CD4-positive, alpha-beta T cell treated with Interleukin-15 for 4 hours (primary cell): ENCODE measurements at places on chromosomes 7 and 10.

- no peak for DNase-seq
Measured at GRCh38 chr10:4120096-4120853, 335.3 kb upstream of the KLF6 start.

DNA sequence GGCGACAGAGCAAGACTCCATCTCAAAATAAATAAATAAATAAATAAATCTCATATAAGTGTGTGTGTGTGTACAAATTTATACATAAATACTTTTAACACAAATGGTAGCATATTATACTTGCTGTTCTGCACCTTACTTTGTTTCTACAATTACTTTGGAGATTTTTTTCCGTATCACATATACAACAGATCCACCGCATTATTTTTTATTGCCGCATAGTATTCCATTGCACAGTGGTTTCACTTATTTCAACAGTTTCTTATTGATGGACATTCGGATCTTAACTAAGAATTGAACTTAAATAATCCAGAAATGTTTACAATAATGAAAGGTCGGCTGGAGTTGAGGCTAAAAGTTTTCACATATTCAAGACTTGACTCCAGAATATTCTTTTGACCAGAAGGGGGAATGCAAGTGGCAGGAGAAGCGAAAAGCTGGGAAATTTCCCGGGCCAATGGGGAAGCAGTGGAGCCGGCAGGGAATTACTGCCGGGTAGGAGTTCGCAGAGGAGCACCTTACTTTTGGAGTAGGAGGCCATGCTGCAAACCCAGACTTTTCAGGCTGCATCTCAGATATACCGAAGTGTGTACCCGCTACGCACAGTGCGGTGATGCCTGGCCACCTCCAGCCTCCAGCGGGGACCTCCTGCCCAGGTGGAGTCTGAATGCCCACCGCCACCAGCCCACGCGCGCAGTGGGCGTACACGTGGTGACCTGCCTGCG lies 415 bp upstream of the CNNM1 start:
- no peak for DNase-seq

DNA sequence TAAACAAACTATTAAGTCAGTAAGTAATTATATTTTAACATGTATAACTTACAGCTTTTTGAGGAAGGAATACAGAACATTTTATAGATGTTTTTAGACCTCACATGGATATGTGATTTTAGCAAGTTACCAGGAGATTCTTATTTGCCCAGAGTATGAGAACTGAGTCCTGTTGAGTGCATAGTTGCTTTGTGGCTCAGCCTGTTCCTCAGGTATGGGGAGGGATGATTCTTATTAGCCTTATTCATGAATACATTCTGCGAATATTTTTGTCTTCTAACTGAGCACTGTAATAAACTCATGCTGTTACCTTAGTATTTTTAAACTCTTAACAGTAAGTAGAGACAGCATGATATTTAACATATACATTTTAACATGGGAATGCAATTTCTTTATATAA lies 17.9 kb downstream of the BTAF1 start:
- no peak for DNase-seq

- DNase-seq, result no peak
Measured at GRCh38 chr10:60000747-60001146, 94.4 kb upstream of the CCDC6 start.

GRCh38 chr7:132446260-132446659 lies 130.0 kb downstream of the PLXNA4 start:
- no peak for DNase-seq

GRCh38 chr7:68309806-68310205 lies 1288.5 kb upstream of the AUTS2 start:
- no peak for DNase-seq

DNA sequence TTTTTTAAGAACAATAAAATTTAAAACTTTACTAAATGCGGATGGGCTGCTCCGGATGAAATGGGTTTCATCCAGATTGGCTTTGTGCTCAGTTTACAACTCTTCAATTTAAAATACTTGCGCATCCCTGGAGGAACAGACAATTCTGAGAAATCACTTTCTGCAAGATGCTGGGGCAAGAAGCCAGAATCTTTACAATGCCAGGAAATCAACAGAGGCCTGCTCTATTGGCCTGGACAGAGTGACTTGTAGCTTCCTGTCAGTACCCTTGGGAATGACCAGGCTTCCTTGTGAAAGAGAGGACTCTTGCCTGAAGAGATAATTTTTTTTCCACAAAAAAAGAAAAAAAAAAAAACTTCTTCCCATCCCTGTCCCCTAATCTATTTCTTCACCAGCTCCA lies 3.9 kb upstream of the FAM13C start:
- no peak for DNase-seq

DNA sequence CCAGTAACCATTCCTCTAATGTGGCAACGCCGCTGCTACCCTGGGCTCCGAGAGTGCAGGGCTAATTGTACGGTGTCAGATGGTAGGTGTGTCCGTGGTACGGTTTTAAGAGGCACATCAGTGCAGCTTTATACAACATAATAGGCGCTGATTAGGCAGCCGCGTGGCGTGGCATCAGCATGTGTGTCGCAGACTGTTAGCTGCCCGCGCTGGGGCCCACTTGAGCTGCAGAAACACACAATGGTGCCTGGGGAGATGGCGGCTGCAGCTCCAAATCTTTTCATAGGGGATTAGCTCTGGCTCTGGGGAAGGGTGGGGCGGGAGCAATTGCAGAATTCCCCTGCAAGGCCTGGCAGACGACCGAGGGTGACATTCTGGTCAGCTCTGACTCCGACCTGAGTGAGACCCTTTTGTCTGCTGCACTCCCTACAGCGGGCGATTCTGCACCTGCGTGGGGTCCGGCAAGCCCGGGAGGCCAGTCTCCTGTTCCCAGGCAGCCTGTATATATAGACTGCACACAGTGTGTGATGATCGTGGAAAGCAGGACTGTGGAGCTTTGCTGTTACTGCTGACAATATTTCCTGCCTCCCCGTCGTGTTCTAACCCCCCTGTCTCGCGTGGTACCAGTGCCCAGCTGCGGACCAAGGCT lies 722.7 kb upstream of the CELF2 start:
- no peak for DNase-seq

GRCh38 chr10:86962136-86962980 lies 4.0 kb downstream of the SNCG start:
- no peak for DNase-seq

DNA sequence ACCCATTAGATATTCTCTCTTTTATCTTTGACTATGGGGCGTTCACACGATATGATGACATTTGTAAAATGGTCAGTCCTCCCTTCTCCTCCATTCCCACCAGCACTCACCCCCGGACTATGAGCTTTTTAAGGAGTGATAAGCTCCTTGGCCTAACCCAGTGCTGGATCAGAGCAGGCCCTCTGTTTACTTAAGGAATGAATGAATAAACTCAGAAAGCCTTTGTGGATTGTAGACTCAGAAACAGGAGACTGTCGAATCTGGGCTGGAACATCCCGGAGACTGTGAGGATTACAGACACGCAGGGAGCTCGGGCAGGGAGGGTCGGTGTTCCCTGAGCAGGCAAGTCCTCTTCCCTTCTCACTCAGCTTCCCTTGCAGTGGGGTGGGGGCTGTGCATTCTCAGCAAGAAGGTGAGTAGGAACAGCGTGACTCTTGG lies 6.8 kb upstream of the ZCCHC24 start:
- DNase-seq, result no peak

DNA sequence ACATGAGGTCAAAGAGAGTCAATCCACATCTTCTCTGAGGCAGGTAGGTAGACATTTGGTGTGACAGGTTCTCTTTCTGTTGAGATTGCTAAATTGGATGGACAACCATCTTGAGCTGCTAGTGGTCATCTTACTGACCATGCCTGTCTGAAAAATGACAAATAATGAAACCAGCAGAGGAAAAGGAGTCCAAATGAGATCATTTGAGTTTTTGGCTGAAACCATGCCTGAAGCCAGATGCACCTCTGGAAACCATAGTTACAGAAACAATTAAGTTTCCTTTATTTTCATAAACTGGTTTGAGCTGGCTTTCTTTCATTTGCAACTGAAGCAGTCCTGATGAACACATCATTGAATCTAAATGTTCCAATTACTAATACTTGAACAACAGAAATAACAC lies 100.6 kb downstream of the ZNF438 start:
- no peak for DNase-seq

- no peak for DNase-seq
Measured at GRCh38 chr10:101029520-101030295, 1.2 kb downstream of the PDZD7 start.

- DNase-seq, result no peak
Measured at GRCh38 chr10:43878386-43878785, 229.7 kb upstream of the ZNF32 start.

DNA sequence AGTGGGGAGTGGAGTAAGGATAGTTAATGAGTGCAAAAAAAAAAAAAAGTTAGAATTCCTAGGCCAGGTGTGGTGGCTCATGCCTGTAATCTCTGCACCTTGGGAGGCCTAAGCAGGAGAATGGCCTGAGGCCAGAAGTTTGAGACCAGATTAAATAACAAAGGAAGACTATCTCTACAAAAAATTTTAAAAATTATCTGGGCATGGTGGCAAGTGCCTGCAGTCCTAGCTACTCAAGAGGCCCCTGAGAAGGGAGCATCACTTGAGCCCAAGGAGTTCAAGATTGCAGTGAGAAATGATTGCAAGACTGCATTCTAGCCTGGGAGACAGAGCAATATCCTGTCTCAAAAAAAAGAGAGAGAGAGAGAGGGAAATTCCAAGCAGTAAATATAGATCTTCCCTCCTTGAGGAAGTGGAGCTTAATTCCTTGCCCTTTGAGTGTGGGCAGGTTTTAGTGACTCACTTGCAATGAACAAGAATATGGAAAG lies 19.5 kb upstream of the CSTF2T start:
- DNase-seq, result no peak

DNA sequence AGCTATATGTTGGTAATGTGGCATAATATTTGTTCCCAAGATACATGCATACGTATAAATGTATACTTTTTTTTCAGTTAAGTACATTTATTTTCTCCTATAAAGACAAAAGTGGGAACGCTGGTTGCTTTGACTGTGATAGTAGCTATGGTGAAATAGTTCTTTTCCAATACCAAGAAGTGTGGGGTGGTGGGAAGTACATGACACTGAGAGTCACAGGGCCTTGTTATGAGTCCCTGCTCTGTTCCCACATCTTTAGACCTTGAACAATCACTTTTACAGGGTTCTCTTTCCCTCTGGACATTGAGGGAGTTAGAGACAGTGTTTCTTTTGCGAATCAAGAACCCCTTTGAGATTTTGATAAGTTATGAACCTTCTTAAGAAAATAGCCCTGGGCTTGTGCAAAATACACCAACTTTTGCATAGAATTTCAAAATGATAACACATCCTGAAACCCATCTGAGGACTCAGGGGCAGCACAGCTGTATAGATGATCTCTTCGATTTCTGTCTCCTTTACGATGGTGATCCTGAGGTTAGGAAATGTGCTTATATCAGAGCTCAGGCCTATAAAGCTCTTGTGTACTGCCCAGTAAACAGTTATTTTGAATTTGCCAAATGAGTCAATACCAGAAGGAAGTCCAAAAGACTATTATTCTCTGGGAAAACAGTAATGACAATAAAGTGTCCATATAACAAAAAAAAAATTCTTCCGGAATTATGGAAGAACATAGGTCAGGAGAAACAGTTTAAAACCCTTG lies 1.1 kb downstream of the LMOD2 start:
- no peak for DNase-seq

- DNase-seq, result no peak
Measured at GRCh38 chr7:122140918-122141317, 3.1 kb downstream of the AASS start.

DNA sequence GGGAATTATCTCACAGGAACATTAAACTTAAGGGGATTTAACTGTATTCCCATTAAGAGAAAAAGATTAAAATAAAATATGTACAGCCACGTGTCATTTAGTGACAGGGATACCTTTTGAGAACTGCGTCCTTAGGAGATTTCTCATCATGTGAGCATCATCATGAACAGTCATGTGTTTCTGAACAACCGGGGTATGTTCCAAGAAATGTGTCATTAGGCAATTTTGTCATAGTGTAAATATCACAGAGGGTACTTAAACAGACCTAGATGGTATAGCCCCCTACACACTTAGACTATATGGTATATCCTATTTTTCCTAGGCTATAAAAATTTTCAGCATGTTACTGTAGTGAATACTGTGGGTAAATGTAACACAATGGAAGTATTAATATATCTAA lies 840.3 kb downstream of the CNTNAP2 start:
- no peak for DNase-seq

DNA sequence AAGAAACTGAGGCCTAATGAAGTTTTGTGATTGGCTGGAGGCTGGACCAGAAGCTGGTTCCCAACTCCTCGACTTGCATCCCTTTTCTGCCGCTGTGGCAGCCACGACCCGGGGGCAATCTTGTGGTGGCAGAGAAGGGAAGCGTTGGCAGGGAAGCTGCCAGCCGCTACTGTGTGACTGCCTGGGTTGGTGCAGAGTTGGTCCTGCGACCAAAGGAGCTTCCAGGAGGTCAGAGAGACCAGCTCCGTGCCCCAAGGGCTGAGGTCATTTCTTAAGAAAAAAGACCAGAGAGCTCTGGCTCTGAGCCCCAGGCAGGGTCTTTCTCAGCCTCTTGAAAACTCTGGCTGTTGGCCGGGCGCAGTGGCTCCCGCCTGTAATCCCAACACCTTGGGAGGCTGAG lies 47.2 kb downstream of the PRF1 start:
- DNase-seq, result no peak

DNA sequence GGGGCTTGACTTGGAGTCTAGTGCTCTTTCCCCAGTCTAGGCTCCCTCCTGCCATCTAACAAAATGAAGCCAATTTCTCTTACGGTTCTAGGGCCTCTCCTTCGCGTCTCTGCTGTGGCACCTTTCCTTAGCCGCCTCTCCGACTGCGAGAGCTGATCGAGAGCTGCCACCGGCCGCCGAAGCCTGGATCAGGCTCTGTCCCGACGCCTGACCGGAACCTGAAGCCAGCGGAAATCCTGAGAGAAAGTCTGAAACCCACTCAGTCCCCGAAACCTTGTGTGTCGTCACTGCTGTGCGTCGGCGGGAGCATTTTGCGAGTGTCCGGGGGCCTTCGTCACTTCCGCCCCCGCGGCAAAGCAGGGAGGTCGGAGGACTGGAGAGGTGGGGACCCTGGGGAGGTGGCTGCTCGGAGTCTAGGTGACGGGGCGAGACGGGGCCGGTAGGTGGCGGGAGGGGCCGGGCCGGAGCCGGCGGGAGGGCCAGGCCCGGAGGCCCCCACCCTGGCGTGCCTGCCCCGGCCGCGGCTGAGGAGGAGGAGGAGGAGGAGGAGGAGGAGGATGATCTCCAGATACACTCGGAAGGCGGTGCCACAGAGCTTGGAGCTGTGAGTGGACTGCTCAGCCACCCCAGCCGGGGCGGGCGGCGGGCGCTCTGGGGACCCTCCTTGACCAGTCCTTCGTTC lies at the start of the genes ECD and FAM149B1:
Gene ECD (minus strand): TSS at position 226 of the 682 bp plus-strand sequence. CDS start 4,071 bp downstream, outside the sequence.
Gene FAM149B1 (plus strand): TSS at position 337 of the 682 bp plus-strand sequence. CDS start 221 bp downstream, at position 558.
- DNase-seq, result peak; percentile 87
